HCEC 1CT (cell line): ENCODE measurements at places on chromosomes 13 and 19.

- DNase-seq = no peak
Measured at GRCh38 chr19:14550201-14550754, 20.9 kb downstream of the TECR start.

- no peak for DNase-seq
Measured at GRCh38 chr13:24861617-24862362, 97.8 kb downstream of the RNF17 start.

DNA sequence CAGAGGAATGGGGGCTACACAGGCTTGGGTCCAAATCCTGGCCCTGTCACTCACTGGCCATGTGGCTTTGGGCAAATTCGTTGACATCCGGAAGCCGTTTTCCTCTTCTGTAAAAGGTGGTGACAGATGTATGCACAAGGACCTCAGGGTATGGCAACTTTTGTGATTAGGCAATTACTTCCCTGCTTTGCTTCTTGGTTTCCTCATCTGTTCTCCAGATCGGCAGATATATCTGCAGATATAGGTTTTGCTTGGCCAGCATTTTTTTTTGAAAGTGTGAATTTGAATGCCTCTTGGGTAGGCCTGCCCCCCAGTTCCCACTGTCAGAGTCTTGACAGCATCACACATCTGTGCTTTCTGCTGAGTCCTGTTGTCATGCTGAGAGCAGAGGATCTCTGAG is 17.7 kb downstream of the TMEM272 start:
- DNase-seq = no peak

DNA sequence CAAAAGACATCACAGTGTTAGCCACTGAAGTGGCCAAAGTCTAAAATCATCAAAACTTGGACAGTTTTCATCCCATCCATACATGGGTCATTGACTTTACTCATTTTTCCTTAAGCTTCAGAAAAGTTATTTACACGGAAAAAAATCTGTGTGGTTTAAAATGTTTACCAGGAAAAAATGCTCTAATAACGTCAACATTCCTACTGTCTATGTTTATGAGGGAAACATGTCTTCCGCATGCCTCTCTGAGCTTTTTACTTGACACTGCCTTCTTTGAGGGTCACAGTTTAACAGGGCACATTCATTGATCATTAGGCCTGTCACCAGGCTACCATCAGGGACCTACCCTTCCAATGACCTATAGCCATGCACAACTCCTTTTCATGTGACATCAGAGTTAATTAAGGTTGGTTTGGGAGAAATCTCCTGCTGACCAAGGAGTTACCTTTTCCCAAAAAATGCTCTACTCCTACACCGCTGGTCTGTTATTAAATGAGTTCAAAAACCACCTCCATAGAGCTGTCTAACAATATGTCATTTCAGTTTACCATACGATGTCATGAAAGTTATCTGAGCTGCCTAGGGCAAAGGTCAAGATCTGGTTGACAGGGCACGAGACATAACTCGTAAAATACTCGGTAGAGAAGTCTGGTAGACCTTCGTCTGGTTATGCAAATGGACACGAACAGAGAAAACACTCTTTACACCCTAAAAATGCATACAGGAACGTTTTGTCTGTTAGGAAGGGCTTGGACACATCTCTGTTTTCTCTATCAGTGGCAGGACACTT is 17.8 kb downstream of the FLT1 start:
- no peak for DNase-seq

- DNase-seq = no peak
Measured at GRCh38 chr13:75073786-75074185, 408.2 kb downstream of the TBC1D4 start.

DNA sequence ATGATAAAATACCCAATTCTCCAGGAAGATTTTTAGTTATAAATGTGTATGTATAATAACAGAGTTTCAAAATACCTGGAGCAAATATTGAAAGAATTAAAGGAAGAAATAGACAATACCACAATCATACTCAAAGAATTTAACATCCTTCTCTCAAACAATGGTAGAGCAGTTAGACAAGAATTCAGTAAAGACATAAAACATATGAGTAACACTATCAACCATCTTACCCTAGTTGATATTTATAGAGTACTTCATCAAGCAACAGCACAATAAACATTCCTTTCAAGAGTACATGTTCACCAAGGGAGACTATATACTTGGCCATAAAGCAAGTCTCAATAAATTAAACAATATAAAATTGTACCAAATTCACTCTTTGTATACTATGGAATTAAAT is 108.4 kb downstream of the DLEU7 start:
- no peak for DNase-seq

- peak; percentile 38 for DNase-seq
Measured at GRCh38 chr19:14363183-14364097, 17.8 kb upstream of the ADGRE5 start.

DNA sequence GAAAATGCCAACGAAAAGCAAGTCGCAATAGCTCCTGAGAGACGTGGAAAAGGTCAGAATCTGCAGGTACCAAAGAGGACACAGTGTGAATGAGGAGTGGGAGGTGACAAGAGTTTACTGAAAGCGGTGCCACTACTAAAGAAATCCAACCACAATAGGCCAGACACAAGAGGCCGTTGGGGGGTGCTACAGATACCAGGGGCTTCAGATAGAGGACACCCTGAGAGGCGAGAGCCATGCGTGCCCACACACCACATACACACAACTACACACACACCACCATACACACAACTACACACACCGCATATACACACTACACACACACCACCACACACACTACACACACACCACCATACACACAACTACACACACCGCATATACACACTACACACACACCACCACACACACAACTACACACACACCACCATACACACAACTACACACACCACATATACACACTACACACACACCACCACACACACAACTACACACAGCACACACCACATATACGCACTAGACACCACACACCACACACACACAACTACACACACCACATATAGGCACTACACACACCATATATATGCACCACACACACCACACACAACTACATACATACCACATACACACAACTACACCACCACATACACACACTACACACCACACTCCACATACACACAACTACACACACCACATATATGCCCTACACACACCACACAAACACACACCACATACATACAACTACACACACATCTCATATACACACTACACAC is 28.5 kb downstream of the CRYL1 start:
- DNase-seq = no peak

DNA sequence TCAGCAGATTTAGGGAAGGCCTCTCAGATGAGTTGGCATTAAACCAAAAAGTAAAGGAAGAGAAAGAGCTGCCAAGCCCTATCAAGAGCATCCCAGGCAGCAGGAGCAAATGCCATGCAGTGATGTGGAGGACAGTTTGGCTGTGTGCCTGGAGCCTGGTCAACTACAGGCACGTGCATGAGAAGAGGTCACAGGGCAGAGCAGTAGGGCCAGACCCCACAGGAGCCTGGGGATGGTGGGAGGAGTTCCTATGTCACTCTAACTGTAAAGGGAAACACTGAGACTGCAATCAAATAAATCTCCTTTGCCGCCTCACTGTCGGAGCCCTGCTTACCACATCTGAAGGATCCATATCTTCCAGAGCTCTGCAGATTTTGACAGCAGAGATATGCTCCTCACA is 240.5 kb downstream of the ENOX1 start:
- DNase-seq = no peak

DNA sequence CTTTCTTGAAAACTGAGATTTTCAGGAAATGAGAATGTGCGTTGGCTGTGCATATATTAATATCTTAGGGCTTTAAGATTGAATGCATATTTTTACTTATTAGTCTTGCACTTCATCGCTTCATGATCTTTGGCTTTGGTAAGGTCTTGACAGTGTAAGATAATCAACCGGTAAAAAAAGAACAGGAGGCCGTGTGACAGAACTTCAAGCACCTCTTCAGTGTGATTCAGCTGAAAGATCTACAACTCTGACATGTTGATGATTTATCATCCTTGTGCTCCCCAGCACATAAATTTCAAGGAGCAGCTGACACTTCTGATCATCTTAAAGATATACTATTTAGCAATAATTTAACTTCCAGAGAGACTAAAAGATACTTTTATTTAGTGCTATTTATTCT is 195.1 kb downstream of the HS6ST3 start:
- no peak for DNase-seq

GRCh38 chr19:1104311-1105007 is 665 bp downstream of the GPX4 start:
- DNase-seq = peak; percentile 56

DNA sequence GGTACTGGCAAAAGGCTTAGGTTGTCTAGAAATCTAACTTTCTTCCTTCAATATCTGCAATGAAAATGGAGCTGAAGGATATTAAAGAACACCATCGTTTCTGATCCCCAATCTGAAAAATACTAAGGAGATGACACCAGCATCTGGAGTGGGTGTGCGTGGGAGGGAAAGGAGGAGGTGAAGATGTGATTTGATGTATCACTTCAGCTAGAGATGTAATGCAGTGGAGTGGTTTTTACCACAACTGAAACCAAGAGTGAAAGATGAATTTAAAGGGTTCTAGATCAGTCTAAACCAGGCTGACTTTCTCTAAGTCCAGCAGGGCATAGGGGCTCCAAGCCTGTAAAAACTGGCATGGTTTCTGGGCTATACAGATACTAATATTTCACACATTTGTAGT is 148.4 kb downstream of the AKAP11 start:
- no peak for DNase-seq

GRCh38 chr13:113857531-113858195 is 6.2 kb downstream of the GAS6 start:
- DNase-seq = no peak

DNA sequence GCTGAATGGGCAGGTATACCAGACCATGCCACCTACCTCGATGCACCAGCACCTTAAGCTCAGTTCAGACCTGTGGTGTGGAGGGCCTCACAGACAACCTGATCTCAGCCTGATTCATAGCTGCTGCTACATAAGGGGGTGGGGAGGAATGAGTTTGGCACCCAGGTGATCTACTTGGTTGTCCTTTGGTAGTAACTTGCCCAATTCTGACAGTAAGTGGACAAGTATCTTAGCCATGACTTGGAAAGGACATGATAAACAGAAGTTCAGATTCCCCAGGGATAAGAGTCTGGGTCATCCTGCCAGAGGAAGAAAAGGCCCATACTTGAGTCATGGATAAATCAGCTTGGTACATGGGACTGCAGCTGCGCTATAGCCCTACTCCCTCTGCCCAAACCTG is 28.4 kb upstream of the SOHLH2 start:
- DNase-seq = no peak

- no peak for DNase-seq
Measured at GRCh38 chr13:105641121-105641520, 894.3 kb downstream of the EFNB2 start.

GRCh38 chr13:30618930-30619279 is 1.2 kb downstream of the USPL1 start:
- DNase-seq = no peak

DNA sequence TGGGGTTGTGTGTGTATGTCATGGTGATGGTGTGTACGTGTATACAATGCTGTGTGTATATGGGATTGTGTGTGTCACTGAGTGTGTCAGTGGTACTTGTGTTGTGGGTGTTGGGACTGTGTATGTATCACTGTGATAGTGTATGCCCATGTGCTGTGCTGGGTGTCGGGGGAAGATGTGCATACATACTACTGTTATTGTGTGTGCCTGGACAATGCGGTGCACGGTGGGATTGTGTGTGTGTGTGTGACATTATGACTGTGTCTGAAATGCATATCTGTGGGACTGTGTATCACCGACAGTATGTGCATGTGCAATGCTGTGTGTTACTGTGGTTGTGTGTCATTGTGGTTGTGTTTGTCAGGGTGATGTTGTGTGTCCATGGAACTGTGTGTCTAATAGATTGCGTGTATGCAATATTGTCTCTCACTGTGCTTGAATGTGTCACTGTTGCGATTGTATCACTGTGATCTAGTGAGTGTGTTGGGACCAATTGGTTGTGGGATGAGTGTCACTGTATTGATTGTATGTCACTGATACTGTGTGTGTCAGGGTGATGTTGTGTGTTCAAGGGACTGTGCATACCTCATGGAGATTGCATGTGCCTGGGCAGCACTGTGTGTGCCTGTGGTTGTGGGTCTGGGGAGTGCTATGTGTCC is 11.0 kb upstream of the BBC3 start:
- no peak for DNase-seq

GRCh38 chr13:105030851-105031250 is 1504.6 kb downstream of the EFNB2 start:
- no peak for DNase-seq

DNA sequence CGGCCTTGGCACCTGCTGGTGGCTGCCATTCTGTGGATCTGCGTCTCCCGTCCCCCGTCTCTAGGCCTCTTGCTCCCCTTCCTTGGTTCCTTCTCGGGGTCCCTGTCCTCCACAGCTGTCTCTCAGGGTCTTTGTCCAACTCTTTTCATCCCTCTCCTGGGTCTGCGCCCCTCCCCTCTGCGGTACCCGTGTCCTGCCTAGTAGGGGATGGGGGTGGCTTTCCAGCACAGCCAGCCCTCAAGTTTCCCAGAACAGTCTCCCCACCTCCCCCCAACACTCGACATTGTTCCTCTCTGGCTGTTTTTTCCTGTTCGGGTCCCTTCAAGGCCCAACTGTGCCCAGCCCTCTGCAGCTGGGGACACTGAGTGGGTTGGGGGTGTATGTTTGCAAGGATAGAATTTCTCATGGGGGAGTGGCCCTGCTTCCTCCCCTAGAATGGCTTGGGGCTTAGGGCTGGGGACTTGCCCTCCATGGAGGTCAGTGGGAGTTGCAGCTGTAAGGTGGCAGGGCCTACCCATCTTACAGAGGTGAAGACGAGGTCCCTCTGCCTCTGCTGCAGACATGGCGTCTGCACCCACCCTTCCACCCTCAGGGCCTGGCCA is 762 bp upstream of the ADM5 start:
- DNase-seq = no peak

GRCh38 chr19:51258165-51259160 is 7.6 kb downstream of the SIGLECL1 start:
- no peak for DNase-seq

- peak; percentile 77 for DNase-seq
Measured at GRCh38 chr19:18496167-18496979, 25.5 kb downstream of the ELL start.

DNA sequence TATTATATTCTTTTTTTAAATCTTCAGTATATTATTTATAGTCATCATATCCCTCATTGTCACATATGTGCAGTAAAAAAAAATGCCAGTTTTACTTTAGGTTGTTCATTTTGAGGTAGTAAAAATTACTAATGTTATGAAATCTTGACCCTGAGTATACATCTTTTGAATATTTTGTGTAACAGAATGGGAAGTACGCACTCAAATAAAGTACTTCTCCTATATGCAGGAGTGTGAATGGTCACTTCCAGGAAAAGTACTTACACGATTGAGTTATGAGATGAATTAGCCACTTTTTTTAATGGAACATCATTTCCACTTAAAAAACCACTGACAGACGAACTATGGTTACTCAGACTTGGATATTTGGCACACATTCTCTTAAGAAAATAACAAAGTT is 58.5 kb downstream of the C13orf42 start:
- DNase-seq = no peak

- DNase-seq = no peak
Measured at GRCh38 chr13:44573071-44573470, 3.1 kb downstream of the TSC22D1 start.

- no peak for DNase-seq
Measured at GRCh38 chr13:30153545-30154426, 153.6 kb downstream of the KATNAL1 start.

GRCh38 chr13:37192956-37193355 is 87.5 kb upstream of the CSNK1A1L start:
- no peak for DNase-seq

GRCh38 chr13:114070098-114070799 is 62.2 kb downstream of the RASA3 start:
- DNase-seq = no peak

- no peak for DNase-seq
Measured at GRCh38 chr19:52692431-52693008, 42.3 kb downstream of the ZNF611 start.
